ENCODE measurements at places on chromosomes 16 and 17.

DNA sequence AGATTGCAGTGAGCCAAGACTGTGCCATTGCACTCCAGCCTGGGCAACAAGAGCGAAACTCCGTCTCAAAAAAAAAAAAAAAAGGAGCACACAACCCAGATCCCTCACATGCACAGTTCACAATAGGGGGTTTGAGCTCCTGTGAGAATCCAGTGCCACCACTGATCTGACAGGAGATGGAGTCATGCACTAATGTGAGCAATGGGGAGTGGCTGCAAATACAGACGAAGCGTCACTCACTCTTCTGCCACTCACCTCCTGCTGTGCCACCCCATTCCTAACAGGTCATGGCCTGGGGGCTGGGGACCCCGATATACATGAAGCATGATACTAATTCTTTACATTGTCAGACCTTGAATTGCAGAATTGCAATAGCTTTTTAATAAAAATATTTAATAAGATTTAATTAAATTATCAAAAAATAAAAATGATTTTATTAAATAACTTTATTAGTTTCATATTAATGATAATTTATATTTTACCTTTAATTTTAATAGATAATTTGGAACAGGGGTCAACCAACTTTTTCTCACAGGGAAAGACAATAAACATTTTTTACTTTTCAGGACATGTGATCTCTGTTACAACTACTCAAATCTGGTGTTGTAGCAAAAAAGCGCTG lies 171.4 kb downstream of the COPRS start:
- no peak for DNase-seq

DNA sequence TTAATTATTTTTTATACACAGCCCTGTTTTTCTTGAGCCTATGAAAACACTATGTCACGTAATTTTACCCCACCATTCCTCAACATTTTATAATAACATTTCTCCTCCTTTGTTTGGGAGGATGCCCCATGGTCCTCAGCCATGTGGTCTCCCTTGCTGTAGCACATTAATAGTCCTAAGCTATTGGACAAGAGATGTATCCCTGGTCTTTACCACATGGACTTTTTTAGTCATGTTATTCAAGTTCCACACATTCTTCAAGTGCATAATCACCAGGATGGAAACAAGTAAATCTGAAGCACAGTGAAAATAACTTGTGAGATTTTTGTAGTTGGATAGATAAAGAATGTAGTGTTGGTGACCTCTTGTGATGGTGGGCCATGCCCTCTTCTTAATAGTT lies 2.0 kb upstream of the KRTAP2-3 start:
- DNase-seq: no peak

GRCh38 chr17:79891113-79891730 lies 52.0 kb upstream of the CBX4 start:
- no peak for DNase-seq

- no peak for DNase-seq
Measured at GRCh38 chr17:48490451-48490892, 40.3 kb downstream of the HOXB1 start.

GRCh38 chr16:66489818-66490217 lies 60.1 kb downstream of the TK2 start:
- DNase-seq: no peak

- DNase-seq: no peak
Measured at GRCh38 chr17:57872536-57872935, 22.7 kb upstream of the MRPS23 start.

- no peak for DNase-seq
Measured at GRCh38 chr17:2025220-2025621, at the start of gene RTN4RL1. Gene RTN4RL1 (minus strand): TSS chr17:2025334. CDS start chr17:2024865, 469 bp downstream.

GRCh38 chr16:67926181-67926750 lies 5.4 kb downstream of the CTRL start:
- DNase-seq: no peak
